ENCODE measurements at places on chromosomes 12 and 14.

DNA sequence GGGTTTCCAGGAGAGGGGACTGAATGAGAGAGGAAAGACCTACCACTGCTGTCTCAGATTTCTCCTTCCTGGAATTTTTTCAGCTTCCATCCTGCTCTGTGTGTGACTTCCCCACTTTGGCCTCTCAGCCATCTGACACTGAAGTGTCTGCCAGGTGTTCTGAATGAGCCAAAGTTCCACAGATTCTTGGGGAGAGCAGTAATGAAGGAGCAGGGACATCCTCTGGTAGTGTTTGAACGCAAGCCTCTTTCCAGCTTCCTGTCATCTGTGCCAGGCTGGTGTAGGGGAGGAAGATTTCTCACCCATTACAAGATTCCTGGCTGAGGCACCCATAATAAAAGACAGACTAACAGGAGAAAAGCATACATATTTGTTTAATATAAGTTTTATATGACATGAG is 141.7 kb upstream of the NRXN3 start:
- no peak for DNase-seq

DNA sequence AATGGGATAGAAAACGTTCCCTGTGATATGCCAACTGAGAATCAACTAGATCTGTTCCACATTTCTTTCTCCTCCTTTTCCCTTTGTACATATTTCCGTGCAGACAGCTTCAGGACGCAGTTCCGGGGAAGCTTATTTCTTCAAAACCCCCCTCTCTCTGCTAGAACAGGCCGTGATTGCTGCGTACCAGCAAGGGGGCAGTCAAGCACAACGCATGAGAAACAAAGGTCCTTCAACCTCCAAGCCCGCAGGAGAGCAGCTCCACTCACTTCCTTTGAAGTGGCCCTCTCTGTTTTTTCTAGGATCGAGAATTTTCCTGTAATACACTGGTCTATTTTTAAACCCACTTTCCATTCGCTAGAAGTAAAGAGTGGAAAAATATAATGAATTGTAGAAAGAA is 80.8 kb downstream of the ZNF664 start:
- no peak for DNase-seq

GRCh38 chr12:106039242-106039641 is 99.5 kb downstream of the NUAK1 start:
- DNase-seq, result no peak

DNA sequence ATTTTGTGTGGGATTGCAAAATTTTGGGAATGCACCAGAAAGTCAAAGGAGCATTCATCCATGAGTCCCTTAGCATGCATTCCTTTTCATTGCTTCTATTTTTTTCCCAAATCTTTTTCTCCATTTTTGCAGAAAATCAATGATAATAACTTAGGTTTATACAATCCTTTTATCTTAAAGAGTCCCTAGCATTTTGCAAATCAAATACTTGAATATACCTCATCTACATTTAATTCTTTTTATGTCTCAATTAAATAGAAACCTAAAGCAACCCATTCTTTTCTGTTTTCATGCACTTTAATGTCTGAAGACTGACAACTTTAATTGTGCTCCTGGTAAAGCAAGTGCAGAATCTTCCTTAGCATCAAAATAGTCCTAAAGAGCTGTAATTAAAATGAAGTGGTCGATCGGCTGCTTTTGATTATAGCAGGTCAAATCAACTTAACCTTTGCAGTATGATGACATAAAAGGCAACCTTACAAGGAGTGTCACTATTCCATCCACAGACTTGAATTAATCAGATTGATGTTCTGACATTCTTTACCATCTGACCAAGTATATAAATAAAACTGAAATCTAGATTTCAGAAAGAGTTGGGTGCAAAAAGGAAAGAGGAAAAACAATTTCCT is 168.4 kb downstream of the ALG10B start:
- DNase-seq, result no peak

DNA sequence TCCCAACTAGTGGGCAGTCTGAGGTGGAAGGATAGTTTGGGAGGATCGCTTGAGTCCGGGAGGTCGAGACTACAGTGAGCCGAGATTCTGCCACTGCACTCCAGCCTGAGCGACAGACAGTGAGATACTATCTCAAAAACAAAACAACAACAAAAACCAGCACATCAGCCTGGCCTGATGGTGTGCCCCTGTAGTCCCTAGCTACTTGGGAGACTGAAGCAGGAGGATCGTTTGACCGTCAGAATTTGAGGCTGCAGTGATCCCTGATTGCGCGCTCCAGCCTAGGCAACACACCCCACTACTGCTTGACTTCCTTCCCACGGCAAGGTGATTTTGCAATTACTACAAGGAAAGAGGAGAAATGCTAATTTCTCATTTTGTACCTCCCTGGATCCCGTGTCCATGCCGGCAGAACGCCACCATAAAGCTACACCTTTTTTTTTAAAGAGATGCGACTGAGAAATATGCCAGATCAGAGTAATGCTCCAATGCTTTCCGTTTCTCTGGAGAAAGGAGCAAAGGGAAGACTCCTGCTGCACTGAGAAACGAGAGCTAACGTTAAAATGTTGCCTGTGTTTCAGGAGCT is 672 bp upstream of the SCFD1 start:
- DNase-seq, result no peak

- no peak for DNase-seq
Measured at GRCh38 chr12:57744194-57744776, 554 bp upstream of the TSPAN31 start.

DNA sequence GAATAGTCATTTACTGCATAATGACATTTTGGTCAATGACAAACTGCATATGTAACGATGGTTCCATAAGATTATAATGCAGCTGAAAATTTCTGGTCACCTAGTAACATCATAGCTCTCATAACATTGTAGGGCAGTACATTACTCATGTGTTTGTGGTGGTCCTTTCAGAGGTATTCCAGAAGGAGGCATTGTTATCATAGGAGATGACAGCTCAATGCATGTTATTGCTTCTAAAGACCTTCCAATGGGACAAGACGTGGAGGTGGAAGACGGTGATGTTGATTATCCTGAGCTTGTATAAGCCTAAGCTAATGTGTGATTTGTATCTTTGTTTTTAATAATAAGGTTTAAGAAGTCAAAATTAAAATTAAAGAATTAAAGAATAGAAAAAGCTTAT is 43.8 kb upstream of the TSPAN11 start:
- no peak for DNase-seq

DNA sequence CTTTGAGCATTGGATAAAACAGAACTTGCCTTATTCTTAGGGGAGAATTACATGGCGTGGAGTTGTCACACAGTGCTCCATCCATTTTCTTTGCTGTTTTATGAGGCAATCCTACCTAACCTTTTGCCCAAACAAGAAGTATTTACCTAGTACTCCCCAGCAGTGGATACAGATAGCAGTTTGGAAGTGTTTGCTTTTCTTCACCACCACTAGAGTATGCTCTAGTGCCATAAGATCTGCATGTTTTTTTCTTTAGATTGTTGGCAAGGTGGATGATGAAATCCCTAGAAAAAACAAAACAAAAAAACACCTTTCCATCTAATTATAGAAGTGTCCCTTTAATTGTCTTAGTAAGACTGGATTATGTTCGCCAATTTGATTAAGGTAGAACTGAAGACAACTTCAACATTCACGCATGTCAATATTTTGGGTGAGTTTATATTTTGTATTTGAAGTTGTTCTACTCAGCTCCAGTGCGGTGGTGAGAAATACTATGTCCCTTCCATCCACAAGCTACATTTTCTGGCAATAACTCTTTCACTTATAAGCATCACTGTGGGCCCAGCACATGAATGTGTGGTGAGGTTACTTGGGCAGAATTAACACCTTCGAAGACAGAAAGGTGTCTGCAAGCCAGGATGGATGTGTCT is 23.6 kb upstream of the TMEM260 start:
- peak; percentile 32 for DNase-seq

DNA sequence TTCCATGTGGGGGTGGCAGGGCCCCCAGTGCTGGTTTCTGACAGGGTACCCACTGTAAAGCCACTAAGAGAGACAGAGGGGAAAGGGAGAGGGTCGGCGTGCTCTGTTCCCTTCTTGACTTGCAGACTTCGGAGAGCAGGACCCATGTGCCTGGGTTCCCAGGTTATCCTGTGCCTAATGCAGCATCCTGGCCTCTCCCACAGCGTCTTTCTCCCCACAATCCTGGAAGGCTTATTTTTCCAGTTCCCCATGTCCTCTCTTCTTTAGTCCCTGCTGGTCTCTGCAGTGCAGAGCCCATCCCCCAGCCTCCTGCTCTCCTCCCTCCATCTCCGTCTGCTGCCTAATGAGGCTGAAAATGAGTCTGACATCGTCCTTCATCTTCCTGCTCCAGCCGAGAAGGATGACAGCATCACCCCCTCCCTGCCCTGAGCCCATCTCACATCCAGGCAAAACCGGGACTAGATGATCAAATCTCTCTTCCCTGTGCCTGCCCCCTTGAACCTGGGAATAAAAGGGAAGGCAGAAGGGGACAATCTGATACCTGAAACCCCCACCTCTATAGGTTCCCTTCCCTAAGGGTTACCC is 15.1 kb downstream of the CALCOCO1 start:
- no peak for DNase-seq

DNA sequence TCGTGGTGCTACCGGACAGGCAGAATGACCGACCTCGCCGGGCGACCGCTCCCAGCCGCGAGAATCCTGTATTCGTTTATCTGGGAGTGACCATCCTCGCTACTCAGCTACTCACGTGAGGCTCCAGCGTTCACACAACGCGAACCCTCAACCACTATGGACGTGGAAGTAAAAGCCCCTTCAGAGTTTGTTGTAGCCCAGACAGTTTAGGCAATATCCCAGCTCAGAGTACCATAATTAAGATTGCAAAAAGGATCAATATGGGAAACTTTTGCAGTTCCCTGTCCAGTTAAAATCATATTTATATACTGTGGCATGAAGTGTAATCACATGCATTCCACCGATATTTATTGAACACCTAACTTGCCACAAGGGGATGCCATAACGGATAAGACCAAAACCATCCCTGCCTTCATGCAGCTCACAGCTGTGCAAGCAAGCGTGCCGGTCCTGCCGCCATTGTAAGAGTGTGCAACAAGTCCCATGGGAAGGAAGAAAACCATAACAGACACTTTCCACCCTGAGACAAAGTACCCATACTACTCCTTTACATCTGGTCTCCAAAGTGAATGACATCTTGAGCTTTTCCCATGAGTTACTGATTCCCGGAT is 938 bp upstream of the MAX start:
- DNase-seq, result no peak

DNA sequence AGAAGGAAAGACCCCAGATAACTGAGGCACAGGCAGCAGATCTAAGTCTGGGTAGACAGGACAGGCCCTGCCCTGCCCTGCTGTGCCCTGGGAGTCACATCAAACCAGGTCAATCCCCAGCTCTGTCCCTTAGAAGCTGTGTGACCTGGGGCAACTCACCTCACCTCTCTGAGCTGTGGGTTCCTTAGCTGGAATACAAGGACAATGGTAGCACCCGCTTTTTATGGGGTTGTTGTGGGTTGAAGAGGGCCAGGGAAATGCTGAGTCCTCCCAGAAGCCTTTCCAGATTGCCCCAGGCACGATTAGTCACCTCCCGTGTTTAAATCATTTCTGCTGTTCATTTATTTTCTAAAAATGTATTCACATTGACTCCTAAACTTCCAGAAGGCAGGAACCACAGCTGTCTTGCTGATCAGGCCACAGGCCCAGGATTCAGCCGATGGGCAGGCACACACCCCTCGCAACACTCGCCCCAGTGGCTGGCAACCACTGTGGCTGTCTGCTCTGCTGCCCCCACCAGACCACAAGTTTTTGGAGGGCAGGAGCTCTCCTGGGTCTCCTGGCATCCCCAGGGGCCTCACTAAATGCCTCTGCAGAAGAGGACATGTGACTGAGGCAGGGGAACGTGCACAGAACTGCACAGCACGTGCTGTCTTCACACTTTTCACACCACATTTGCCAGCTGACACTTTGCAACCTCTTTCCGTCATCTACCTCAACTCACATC is 3.0 kb downstream of the SELPLG start:
- no peak for DNase-seq

DNA sequence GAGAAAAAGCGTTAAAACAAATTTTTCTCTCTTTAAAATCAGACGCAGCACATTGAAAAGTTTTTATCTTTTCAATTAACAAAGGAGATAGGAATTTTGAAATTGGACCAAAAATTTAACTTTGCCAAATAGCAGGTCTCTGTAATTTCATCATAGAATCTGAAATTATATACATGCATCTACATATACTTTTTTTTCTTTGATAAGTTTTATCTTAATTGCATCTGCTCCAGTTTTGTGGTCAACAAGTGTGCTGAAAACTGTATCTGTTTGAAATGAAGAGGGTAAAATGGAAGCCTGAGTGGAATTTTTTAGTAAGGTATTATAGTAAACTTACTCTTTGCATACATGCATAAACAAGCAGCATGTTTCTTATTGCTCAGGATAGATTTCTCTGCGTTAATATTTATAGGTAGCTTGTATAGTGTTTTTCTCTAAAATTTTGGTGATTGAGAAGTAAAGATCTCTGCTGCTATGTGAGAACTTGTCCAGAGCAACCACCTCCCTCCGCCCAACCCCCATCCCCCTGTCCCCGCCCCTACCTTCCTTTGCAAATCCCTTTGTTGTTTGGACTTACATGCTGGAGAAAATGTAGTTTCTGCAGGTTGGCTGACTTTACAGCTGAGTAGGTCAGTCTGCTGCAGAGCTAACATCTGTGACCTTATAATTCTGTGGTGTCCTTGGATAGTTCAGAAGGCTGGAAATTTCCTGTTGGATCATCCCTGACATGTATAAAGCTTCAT is 64.6 kb downstream of the VRK1 start:
- DNase-seq, result no peak

DNA sequence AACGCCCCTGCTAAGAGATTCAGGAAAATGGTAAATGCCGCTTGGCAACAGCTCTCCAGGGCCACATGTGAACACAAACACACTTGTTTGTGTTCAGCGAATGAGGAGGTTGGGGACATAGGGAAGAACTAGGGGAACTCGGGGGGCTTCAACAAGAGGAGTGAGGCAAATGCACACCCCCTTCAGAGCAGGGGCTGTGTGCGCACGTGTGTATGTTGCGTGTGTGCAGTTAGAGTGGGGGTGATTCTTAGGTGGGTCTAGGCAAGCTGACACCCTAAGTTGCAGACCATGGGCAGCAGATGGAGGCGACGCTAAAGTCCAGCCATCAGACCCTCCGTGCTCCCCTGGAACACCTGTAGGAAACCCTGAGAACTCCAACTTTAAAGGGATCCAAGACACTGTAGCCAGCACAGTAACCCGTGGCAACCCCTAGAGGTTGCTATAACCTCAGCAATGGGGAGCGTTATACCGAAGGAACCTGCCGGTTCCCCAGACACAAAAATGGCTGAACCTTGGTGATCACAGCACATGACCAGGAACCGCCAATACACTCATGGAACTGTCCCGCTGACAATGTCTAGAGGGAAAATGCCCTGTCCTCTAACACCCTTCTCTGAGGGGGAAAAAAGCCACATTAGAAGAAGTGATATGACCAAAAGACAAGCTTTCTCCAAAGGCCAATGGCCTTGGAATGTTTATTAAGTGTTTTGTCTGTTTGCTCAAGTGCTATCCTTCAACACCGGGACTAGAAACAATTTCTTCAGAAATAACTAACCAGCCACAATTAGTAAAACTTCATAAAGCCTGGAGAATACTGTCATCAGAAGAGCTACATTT is 86.5 kb upstream of the CEP83 start:
- DNase-seq, result no peak

DNA sequence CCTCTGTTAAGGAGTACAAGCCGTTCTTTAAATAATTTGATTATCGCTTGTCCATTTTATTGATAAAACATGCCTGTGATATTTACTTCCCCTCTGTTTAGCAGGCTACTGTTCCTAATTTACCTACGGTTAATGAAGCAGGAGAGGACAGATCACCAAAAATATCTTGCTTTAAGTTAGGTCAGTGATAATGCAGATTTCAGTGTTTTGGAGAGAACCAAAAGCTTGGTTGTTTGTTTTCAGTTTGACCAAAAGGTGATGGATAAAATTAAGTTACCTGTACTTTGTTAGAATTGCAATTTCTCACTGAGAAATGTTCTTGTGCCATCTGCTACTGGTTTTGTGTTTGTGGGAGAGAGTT is 958 bp downstream of the SPATS2 start:
- no peak for DNase-seq

All from NCI-H1436 treated with DMSO at 0.1 percent for 48 hours (cell line).